ENCODE measurements at places on chromosomes 5 and 9.

- peak; percentile 92 for DNase-seq
Measured at GRCh38 chr5:38809388-38810359, 36.1 kb upstream of the OSMR start.

DNA sequence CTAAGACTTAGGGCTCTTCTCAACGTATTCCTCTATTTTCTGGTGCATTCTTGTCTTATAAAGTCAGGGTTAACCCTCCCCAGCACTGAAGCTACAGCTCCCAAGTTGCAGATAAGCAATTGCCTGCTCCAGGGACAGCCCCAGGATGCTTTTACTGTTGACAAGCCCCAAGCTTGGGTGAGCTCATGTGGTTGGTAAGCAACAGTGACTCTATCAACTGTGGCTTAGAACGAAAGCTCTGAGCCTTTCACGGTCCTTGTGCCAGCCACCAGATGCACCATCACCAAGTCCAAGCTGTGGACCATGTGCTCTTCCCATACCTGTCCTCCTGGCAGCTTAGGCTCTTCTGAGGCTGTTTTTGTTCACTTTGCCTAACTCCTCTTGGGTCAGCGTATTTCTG, 13.5 kb downstream of the ADRB2 start:
- no peak for DNase-seq

GRCh38 chr5:145619806-145620310, 215.3 kb downstream of the PRELID2 start:
- DNase-seq = no peak

- DNase-seq = no peak
Measured at GRCh38 chr5:74587890-74588289, 52.6 kb downstream of the ENC1 start.

DNA sequence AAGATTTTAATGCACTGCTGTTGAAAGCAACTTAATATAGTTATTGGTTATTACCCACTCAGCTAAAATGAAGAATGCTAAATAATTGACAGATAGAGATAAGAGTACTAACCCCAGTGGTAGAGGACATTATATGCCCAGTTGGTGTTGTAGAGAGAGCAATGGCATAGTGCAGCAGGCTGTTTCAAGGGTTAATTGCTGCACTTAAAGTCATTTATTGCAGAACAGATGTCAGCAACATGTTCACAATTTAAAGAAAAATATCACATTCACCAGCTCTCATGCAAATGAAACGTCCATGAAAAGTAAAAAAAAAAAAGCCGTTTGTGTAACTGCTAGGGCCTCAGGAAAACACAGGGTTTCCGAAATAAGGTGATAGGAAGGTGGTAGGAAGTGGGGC, 254.6 kb downstream of the MTRR start:
- DNase-seq = no peak

DNA sequence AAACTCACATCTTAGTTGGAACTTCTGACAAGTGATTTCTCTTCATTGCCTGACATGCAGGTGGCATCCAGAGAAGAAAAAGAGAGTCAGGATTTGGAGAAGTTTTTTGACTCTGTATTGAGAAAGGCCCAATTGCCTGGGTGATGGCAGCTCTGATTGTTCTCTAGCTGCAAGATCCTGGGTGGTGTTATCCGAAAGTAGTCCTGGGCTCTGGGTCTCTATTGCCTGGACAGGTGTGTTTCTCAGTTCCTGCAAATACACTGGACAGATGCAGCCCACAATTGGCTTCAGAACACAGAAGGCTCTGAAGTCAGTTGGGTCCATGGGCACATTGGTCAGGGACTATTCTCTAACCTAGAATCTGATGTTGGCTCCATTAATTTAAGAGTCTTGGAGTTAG, 67.4 kb downstream of the RGS3 start:
- no peak for DNase-seq

- no peak for DNase-seq
Measured at GRCh38 chr5:133398646-133399101, 213.7 kb downstream of the FSTL4 start.

DNA sequence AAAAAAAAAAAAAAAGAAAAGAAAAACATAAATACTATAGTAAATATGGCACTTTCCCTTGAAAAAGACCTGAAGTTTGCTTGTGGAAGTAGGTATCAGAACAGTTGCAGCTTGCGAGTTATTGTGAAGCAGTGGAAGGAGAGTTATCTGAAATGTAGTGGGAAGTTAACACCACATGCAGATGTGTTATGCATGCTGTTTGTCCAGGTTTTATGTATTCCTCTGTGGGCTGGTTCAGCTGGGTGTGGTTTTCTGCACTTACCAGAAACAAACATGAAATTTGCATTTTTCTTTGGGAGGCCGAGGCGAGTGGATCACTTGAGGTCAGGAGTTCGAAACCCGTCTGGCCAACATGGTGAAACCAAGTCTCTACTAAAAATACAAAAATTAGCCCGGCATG, 42.1 kb upstream of the CTNNA1 start:
- no peak for DNase-seq

- DNase-seq = no peak
Measured at GRCh38 chr5:135462304-135462703, 10.2 kb upstream of the TIFAB start.

DNA sequence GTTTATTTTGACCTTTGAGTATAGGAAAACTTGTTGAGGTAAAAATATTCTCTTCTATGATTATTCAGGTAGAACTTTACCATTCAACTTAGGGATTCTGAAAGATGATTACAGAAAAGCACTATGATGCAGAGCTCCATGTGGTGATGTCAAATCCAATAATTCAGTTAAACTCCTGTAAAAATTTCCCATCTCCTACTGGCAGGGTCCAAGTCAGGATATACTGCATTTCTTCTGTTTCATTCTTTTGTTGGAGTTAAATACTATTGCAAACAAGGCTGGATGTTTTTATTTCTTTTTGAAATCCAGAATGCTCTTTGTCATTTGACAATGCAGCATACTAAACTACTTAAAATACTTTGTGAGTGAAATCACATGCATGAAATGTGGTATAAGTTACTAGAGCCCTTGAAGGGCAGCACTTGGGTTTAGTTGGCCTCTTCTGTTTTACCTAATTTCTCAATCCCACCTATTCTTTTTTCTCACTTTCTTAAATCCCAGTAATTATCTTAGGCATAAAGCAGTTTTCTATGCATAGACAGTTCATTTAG, 204.5 kb downstream of the FBXL7 start:
- no peak for DNase-seq

GRCh38 chr9:123378025-123378424, 22.0 kb downstream of the CRB2 start:
- no peak for DNase-seq

DNA sequence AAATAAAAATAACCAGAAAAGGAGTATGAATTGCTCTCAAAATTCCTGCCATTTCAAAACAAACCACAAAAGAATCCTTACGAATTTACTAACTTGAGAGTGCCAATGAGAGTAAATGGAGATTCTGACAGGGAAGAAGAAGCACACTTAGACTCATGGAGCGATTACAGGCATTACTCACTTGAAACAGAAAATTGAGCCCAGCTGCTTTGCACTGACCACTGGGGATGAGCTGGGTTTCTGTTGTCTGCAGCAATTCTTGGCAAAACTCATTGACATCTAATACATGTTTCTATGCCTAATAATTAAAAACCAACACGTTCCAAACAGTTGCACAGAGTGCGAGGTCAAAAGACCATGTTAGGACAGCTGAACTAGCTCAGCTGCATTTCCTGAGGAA, 731.6 kb downstream of the DNAH5 start:
- DNase-seq = no peak

DNA sequence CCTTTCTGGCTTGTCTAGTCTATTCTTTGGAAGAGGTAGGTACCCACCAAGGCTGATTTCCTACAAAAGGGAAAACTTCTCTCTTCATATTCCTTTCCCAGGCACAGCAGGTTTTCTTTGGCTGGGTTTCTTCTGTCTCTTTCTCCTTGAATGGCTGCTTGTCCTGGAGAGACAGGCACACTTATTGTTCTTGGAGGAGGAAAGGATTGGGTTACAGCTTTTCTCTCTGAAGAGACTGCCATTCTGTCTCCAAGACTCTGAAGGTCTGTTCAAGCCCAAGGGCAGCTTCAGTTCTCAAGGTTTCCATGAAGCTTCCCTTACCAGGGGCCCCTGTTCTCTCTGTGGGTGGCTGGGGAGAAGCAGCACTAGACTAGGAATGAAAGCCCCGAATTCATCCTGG, 33.9 kb downstream of the ACTBL2 start:
- DNase-seq = no peak

DNA sequence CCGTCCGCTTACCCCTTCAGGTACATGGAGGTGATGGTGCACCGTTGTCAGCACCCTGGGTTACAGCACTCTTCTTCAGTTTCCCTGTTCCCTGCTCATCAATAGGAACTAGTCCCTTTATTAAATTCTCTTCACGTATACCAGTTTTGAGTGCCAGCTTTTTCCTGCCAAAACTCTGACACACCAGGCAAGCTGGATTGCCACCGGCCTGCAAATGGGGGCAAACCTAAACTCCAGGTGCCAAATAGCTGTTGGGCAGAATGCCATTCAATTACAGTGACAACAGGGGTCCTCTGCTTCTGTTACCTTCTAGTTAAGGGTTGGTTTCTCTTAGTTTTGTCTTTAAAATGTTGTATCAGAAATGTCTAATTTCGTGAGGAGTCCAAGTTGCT, 400.4 kb downstream of the OSTF1 start:
- no peak for DNase-seq
